ENCODE measurements at places on chromosomes 5 and 9.

DNA sequence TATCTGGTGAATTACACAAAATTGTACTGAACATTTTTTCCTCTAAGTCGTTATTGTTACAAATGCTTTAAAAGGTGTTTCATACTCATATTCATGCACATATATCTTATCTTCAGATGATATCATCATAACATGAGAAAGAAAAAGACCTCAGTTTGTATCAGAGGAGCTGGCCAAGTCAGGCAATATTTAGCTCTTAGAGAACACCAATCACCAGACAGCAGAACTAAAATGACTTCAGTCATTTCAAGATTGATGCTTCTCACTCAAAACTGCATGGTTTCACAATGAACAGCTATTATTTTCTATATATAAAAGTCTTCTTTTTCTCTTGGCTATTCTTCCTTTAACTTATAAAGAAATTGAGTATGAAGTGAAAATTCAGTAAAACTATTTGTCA is 44.6 kb downstream of the TSSK1B start:
- no peak for DNase-seq

- DNase-seq: no peak
These were observed 193.2 kb downstream of the MAPKAP1 start for GRCh38 chr9:125513668-125514413.

DNA sequence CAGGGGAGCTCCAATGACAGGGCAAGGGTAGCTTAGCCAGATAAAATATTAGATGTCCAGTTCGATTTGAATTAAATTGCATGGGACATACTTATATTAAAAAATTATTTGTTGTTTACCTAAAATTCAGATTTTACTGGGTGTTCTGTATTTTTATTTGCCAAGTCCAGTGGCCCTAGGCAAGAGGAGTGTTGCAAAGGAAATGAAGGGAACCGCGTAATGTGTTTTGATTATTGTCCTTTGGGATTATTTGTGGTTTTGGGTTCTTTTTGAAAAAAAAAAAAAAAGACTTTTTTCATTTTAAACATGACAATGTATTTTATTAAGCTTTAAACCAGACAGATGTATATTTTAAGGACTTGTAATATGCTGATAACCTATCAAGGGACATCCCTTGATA is 179.3 kb downstream of the C9orf152 start:
- DNase-seq: no peak

GRCh38 chr5:123875561-123876275 is 363.7 kb downstream of the CSNK1G3 start:
- DNase-seq: no peak

DNA sequence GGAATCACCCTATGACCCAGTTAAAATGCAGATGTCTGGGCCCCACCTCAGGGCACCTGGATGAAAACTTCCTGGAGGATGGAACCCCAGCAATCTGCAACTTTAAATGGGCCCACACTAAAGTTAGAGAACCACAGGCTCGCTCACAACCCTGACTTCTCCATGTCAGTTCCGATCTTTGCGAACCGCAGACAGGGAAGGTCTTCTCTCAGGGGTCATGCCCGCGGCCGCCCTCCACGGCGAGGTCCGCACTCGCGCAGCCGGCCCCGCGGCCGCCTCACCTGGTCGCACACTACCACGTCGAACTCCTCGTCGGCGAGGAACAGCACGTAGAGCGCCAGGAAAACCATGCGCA is 499 bp downstream of the ALG2 start:
- DNase-seq: no peak

DNA sequence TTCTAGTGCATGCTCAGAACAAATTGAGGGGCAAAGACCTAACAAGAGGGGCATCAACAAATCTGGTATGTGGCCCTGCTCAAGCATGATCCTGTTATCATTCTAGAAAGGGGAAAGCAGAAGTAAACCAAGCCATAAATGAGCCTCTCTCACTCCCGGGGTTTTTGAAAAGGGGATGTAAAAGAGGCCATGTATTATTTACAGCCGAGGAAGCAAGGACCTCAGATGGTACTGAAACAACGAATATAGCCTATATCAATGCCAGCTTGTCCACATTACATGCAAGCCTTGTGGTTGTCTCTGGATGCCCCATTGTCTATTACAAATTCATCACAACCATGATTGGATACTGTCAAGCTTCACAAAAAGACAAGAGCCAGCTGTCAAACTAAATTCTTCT is 211.3 kb downstream of the DCP2 start:
- DNase-seq: no peak
